ENCODE measurements at places on chromosomes 2 and 18.
A peak's percentile ranks its signal among the peaks of the same experiment; 100 is the strongest.

- no peak for DNase-seq
These were observed 43.1 kb upstream of the RTN4 start for GRCh38 chr2:55093381-55093780.

DNA sequence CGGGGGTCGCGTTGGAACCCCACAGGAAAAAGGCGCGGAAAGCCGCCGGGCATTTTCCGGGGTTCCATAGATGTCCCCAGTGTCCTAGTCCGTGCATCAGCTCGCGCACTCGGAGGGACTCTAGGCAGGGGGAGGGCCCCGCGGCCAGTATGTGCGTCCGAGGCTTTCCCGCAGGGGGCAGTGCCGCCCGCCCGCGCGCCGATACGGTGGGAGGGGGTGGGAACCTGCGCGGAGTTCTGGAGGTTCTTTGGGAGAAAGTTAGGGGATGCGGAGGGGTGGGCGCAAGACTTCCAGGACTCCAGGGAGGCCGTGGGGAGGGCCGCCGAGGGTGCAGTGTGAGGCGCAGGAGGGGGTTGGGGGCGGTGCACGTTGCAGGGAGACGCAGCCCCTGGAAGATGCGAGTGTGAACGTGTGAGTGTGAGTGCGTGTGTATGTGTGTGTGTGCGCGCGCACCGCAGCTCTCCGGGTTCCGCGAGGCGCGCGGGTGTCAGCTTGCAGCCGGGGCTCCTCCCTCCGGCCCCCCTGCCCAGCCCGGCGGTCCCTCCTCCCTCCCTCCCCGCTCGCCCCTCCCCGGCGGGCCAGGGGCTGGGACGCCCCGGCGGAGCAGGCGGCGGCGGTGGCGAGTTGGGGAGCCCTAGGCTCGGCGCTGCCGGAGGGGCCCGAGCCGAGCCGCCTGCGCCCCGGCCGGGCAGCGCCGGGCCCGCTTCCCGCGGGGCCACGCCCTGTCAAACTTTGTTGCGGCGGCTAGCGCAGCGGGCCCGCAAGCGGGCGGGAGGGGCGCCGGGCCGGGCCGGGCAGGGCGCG lies at the start of gene TCF7L1:
Gene TCF7L1, plus strand, starts transcription at position 559 of the 804 bp plus-strand sequence. CDS start 293 bp downstream, outside the sequence.
- DNase-seq = peak; percentile 18

- no peak for DNase-seq
These were observed 122.3 kb upstream of the KYNU start for GRCh38 chr2:142755191-142755590.

DNA sequence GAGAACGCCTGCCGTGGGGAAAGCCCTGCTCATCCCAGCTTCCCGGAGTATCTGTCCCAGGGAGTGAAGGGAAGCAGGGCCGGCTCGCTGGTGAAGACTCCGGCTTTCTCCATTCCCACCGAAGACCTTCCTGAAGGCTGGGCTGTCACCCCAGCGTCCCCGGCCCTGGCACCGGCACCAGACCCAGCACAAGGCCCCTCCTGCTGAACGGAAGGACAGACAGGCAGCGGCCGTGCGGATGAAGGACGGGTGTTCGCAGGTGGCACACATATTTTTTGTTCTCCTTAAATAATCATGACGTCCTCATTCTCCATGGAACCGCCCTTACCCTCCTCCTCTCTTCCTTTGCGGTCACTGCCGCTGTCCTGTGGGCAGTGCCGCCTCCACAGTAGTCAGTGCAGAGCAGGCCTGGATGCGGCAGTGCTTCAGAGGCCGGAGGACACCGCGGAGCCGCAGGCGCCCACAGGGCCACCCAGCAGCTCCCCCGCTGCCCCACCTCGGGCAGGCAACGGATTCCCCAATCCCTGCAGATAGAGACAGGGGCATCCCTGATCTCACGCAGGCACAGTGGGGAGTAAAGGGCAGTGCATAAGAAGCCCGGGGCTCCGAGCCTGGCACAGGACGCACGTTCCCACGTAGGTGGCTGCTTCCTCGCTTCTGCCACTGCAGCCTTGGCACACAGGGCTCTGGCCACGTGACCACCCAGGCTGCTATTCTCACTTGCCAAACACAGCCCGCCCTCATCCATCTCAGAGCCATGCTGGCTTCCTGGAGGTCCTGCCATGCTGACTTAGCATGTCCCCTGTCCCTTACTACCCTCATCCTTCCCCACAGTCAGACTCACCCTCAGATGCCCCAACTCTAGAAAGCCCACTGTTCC lies 229.7 kb downstream of the EIPR1 start:
- DNase-seq = no peak

GRCh38 chr18:13562494-13563029 lies 163.8 kb downstream of the FAM210A start:
- DNase-seq = peak; percentile 82

GRCh38 chr2:189506514-189506976 lies 65.3 kb downstream of the WDR75 start:
- no peak for DNase-seq

DNA sequence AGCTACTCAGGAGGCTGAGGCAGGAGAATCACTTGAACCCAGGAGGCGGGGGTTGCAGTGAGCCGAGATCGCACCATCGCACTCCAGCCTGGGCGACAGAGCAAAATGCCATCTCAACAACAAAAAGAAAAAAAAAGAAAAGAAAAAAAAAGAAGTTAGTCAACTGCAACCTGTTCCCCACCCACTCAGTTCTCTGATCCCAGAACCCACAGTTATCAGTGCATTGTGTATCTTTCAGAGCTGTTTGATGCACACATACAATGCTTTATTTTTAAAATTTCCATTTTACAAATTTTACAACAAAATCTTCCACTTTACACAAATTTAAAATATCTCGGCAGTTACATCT lies 14.0 kb downstream of the RNU2-63P start:
- no peak for DNase-seq

Measured in stimulated activated CD4-positive, alpha-beta T cell treated with anti-CD3 and anti-CD28 coated beads, Interleukin-12 subunit alpha, Interleukin-12 subunit beta, amount 100 ng/mL, for 4 hours (primary cell).